ENCODE measurements at places on chromosomes 1 and 21. TPM values are rescaled to one million over a fixed set of nuclear protein-coding genes. Genes with fewer than 3 reads are reported as not detected.

Gene SYTL1
- 0.50 TPM for total RNA-seq

Gene GREM2
- 0.34 TPM for total RNA-seq

Gene CAPN8
- total RNA-seq: 0.69 TPM

Gene RORC
- total RNA-seq: not detected

Gene ZNF683
- total RNA-seq: not detected

Gene RGSL1
- total RNA-seq: not detected

Gene MRPS15
- 84.6 TPM for total RNA-seq
